ENCODE measurements at places on chromosomes 6 and 20.

DNA sequence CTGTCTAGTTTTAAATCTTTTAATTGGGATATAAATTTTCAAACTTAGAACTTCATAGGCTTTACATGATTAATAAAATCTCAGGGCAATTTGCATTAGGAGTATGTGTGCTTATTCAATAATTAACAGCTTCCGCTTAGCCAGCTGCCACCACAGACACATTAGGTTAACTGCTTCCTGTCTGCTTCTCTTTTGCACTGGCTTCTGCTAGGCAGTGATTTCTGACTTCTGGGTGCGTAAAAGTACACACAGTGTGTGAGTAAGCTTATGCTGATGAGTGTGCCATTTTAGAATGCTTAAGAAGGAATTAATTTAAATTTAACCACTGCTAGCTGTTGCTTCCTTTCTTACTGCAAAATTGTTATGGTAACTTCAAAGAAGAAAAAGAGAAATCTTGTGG, 73.9 kb downstream of the F13A1 start:
- DNase-seq = no peak

DNA sequence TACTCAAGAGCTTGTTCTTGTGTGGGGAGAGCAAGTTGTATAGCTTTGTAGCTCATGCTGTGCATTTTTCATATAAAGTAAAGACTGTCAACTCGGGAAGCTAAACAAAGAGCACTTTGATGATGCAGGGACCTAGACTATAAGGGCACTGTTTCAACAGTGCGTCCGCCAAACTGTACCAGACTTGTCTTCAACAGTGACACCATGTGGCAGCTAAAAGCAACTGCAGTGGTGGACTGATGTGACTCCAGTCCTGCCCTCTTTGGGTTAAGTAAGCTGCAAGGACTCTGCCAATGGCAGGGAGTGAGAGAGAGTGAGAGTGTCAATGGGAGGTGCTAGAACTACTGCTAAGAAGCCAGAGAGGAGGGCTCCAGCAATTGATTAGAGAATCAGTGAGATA, 48.1 kb upstream of the MC3R start:
- DNase-seq = no peak

DNA sequence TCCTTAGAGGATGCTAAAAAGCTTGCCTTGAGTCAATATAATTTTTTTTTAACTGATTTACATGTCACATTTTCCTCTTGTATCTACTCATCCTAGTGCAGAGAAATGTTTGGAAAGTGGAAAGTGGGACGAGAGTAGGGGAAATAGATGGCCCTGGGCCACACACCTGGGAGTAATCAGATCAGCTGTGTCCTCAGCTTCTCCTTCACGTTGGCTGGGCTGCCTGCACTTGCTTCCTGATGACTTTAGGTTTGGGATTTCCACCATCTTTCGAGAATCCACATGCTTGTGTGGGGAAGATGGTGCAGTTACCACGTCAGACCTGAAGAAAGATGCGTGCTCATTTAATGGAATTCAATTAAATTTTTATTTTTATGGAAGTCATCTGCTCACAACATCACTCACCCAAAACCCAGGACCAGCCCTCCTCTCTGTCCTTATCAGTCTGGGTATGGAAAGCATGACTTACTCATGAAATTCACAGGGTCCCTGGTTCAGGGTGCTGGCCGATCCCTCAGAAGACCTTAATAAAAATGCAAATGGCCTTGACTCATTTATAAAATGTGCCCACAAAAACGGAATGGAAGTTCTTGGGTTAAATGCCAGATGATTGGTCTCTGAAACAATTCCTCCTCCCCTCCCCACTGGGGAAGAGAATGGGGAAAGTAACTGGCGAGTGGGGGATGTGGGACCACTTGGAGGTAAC, 74.5 kb upstream of the TIAM2 start:
- DNase-seq = no peak

DNA sequence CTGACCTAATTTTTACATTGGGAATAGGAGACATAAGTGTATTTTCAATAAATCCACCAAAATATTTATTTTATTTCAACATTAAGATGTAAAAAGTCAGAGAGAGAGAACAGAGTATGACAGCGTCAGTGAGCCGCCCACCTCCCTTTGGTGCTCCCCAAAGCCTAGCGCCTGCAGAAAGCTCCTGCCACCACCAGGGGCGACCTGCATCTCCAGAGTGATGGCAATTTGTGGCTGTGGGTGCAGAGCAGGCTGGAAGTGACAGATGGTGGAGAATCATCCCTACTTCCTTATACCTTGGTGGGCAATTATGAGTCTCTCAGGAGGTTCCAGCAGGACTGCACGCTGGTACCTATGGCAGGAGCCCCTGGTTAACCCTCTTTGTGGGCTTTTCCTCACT, 87.3 kb downstream of the PTPRT start:
- DNase-seq = no peak

DNA sequence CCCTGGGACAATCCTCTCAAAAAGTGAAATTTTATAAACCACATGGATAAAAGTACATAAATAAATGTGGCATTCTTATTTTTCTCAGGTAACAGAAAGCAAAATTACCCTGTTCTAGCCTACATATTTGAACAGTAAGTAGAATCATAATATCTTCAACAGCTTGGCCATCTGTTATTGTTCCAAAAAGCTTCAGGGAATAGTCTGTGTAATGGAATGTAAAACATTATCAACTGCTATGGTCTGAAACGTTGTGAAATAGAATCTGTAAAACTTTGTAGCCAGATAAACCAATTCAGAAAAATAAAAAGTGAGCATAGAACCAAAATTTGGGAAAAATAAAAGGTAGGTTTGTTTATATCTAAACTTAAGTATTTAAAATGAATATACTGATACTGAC, 114.7 kb downstream of the THEMIS start:
- DNase-seq = no peak

- no peak for DNase-seq
Measured at GRCh38 chr20:53833333-53834061, 236.9 kb downstream of the BCAS1 start.

DNA sequence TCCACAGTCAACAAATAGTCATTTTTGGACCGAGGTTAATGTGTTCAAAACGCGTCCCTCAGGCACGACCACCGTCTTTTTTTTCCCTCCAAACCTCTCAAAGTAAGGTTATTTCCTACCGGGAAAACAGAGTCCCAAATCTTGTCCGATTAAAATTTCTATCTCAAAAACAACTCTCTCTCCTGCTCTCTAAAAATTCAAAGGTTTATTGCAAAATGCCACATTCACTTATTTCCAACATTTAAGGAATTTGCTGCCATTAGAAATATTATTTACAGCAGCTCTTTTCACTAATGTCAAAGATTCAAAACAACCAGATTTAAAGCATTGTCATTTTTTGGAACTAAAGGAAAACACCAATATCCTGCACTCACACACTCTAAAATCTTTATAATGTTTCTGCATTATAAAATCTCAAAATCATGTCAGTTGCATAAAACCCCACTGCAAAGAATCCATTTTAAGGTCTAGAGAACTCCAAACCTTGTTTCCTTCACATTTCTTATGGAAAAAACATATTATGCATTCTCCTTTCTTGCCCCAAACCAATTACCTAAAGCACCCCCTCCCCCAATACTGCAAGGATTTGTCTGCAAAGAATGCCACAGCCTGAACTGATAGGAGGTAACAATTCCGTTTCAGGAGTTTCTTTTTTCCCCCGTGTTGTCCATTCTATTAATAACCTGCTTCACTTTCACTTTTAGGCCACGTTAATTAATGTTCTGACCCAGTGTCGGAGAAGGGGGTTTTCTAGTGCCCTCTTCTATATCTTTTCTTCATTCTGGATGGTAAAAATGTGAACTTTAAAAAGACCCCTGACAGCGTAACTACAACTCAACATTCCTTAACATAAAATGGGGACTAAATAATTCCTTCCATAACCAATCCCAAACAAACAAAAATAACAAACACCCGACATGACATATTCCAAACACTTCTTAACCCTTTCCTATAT, 1.4 kb downstream of the NRN1 start:
- DNase-seq = no peak

DNA sequence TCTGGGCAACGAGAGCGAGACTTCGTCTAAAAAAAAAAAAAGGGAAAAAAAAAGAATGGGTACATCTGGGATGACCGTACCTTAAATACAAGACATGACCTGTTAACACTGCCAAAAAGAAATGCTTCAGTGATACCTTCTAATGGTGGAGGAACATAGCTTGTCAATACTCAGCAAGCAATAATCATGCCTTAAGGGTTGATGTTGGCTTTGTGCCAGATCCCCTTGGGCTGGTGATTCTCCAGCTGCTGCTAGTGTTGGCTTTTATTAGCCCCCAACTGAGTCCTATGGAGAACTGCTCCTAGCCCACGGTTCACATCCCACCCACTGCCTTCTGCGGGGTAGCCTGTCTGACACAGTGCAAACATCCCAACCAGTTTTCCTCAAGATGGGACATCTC, 134.9 kb downstream of the PLCB1 start:
- DNase-seq = no peak

DNA sequence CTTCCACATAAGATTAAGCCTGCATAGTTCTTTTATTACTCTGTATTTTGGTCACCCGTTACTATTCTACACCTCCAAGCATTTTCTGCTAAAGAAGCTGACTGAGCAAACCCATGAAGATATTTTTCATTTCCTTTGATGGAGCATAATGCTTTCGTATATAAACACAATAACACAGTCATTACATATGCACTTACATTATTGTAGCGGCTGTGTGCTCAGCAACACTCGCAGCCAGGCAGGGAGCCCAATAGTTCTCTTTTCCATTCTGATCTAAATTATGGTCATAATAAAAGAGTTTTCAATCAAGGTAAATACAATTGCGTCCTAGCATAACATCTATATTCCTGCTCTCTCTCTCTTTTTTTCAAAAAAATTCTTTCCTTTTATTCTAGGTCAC, 69.6 kb upstream of the TFB1M start:
- no peak for DNase-seq
